ENCODE measurements at places on chromosomes 7 and 10.

DNA sequence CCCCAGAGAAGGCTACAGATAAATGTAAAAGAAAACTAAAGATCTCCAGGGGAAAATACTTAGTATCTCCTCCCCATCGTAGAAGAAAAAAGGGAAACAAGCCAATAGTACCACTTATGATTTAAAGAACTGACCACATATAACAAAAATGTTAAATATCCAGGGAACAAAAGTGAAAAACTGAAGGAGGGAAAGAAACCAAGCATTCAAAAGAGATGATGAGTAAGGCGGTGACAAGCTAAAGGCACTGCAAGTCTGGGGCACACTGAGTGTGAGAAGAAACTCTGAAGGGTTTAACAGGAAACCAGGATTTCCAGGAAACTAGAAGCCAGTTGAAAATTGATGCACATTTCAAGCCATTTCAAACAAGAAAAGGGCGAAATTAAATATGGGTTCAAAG, 226.3 kb downstream of the AHR start:
- DNase-seq = no peak

DNA sequence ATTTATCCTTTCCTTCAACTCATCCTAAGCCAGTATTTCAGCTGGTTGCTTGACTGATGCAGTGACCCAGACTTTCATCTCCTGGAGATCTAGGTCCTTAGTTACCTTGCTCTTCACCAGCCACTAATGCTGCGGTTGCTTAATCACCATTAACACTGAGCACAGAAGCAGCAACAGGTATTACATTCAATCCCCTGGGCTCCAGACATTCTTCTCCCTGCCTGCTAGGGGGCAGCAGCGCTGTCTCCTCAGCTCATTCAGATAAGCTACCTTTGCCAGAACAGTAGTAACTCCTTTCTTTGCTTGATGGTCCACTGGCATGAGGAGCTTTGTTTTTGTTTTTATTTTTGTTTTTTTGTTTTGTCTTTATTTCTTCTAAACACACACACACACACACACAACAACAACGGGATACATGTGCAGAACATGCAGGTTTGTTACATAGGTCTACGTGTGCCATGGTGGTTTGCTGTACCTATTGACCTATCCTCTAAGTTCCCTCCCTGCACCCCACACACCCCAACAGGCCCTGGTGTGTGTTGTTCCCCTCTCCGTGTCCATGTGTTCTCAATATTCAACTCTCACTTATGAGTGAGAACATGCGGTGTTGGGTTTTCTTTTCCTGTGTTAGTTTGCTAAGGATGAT, 1043.2 kb upstream of the C7orf33 start:
- DNase-seq = no peak

GRCh38 chr10:129912166-129912917, 51.7 kb downstream of the EBF3 start:
- DNase-seq = no peak

DNA sequence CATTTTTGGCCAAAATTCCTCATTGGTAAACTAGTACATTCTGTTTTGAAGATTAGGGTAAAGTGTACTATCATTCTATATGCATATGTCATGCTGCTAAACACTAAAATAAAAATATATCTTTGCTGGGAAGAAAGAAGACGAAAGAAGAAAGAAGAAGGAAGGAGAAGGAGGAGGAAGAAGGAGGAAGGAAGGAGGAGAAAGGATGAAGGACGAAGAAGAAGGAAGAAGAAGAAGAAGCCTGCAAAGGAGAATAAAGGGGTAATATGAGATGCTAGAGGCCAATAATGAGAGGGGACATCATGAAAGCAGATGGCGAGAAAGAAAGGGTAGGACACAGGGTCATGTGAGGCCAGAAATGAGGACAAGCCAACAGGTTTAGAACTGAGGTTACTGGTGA, 8.0 kb downstream of the SLC25A13 start:
- no peak for DNase-seq

- no peak for DNase-seq
Measured at GRCh38 chr7:149477494-149478443, 16.9 kb upstream of the ZNF777 start.

- DNase-seq = no peak
Measured at GRCh38 chr7:155597753-155598140, 46.7 kb upstream of the RBM33 start.

GRCh38 chr7:27901028-27901760, 161.2 kb downstream of the TAX1BP1 start:
- DNase-seq = no peak

GRCh38 chr10:8298896-8299570, 244.5 kb downstream of the GATA3 start:
- no peak for DNase-seq

DNA sequence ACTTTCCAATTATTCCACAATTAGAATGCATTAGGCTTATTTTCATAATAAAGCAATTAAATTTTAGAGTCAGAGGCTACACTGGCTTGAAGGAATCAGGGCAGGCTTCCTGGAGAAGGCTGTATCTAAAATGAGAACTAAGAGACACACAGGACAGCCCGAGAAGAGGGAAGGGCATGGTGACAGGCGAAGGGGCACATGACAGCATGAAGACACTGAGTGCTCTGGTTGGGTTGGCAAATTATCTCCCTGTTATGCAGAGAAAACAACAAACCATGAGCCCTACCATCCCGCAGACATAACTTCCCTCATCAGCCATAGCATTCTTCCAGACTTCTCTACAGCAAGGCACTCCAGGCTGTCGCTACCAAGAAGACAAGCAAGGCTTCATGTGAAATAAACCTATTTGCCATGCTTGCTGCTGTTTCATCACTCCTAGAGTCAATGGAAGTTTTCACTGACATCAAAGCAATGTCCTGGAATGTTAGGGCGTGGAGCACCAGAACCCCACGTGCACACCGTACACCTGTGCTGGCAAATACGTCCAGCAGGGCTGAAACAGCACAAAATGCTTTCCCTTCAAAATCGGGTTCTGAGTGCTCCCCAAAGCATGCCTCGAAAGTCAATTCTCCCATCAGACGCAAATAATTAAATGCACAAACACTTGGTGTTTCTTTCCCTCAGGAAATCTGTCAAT, 21.3 kb downstream of the VOPP1 start:
- DNase-seq = no peak

DNA sequence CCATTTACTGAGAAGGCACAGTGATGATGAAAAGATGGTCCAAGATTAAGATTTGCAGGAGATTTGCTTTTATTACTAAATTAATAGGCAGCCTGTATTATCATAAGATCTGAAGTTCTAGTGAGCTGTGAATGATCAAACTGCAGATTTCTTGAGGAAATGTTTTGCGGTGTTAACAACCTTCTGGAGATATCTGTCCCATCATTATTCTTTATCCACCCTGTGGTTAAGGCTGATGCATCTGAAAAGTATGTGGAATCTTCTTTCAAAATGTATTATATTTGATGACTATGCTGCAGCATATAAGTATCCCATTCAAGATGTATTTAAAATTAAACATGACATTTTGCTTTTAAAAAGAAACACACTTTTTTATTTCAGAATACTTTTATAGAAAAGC, 150.3 kb downstream of the POLR1F start:
- DNase-seq = no peak

DNA sequence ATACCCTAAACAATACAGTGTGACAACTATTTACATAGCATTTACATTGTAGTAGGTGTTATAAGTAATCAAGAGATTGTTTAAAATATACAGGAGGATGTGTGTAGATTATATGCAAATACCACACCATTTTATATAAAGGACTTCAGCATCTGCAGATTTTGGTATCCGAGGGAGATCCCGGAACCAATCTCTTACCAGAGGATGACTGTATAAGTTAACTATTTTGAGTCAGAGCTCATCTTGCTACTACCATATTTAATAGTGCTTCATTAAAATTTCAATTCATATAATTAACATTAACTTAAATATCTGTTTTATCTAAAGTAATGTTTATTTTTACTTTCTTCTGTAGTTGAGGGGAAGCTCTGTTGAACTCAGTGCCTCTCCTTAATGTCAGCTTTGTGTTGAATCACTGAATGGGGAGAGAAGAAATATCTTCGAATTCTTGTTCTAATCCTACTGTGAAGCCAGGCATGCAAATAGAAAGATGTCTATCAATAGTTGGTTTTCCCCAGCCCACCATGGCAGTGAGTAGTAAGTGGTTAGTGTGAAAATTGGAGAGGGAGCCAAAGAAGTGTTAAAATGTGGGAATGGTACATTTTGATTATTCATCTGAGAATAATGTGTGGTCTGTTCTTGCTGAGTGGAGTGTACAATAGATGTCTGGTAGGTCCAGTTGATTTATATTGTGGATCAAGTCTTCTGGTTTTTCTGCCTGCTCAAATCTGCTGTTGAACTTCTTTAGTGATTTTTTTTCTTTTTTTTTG, 90.1 kb upstream of the CYP26C1 start:
- no peak for DNase-seq

DNA sequence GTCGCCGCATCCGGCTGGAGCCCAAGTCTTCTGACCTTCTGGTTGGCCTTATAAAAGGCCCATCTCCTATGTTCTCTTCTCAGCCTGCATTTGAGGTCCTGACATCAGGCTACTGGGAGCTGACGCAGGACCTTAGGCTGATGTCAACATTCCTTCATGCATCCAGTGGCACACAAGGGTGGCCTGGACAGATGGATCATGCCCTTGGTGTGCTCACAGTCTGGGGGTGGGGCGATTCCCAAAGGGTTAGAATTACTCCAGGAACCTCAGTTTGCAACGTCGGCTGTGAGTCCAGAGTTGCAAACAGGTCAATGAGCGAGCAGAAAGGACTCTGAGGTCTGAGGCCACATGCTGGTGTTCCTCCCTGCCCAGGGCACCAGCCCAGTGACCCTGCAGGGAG, 8.2 kb upstream of the CLIP2 start:
- no peak for DNase-seq

GRCh38 chr7:48053736-48054135, 18.4 kb downstream of the C7orf57 start:
- DNase-seq = no peak

DNA sequence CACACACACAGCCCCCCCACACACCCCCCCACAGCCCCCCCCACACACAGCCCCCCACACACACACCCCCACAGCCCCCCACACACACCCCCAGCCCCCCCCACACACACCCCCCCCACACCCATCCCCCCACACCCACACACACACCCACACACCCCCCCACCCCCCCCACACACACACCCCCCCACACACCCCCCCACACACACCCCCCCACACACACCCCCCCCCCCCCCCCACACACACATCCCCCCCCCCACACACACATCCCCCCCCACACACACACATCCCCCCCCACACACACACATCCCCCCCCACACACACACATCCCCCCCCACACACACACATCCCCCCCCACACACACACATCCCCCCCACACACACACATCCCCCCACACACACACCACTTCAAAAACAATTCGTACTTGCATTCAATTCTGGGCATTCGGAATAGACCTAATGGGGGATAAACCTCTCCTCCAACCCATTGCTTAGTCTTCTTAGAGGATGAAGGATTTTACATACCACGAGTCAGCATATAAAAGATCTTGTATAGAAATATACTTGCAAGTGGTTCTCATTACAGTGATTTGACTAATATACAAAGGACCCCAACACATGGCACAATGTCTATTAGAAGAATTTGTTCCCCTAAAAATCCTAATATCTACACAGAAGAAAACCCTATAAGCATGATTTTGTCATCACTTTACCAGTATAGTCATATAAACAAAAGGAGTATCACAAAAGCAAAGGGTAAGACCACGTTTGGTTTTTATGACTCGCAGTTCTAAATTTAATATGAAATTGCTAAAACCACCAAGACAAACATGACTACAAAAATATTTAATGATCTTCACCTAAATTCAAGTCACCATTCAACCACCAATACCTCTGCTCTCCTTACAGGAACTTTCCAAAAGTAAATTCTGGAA, 80.9 kb downstream of the DIP2C start:
- DNase-seq = no peak

- DNase-seq = no peak
Measured at GRCh38 chr7:129468547-129468946, 33.8 kb upstream of the SMKR1 start.

- no peak for DNase-seq
Measured at GRCh38 chr10:94936721-94937120, 1.7 kb upstream of the CYP2C9 start.

- DNase-seq = no peak
Measured at GRCh38 chr10:22666287-22667092, 47.9 kb downstream of the PIP4K2A start.

DNA sequence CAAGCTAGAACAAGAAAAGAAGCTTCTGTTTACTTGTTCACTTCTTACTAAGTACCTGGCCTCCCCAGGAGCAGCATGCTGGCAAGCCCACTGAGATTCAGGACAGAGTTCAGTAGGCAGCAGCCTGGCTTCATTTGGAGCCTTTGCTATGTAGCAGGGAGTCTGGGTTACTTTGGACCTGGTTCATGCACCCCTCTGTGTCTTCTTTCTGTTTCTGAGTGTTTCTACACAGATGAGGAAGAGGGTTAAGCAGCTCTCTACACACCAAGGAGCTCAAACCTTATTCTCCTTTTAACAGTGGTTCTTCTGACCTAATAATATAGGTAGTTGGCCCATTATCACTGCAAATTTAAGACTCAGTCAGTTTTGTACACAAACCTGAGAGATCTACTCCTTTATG, 152.9 kb downstream of the ARID5B start:
- DNase-seq = no peak

- no peak for DNase-seq
Measured at GRCh38 chr7:133652547-133652946, 399.7 kb downstream of the EXOC4 start.

GRCh38 chr7:63037242-63037641, 961.4 kb upstream of the ZNF722 start:
- no peak for DNase-seq

DNA sequence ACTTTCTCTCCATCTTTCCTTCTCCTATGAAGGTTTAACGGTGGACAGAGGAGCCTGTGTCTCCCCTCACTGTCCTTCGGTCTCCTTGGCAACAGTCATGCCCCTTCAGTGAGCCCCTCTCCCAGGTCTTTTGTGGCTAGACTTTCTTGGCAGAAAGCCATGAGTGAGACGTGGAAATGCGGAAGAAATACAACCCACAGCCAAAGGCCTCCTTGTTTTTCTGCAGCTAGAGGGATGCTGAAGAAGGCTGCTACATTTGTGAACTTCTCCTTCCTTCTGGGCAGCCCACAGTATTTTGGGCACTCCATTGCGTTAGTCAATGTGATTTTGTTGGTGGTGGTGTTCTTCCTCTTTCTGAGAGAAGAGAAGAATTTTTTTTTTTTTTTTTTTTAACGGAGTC, 333.7 kb upstream of the PODXL start:
- no peak for DNase-seq

- DNase-seq = no peak
Measured at GRCh38 chr10:95300022-95300539, 9.3 kb upstream of the PDLIM1 start.

Measured in left renal cortex interstitium (tissue), 4 donors.